Ascending aorta (tissue), 2 donors: ENCODE measurements at places on chromosomes 4 and X.

- no peak for DNase-seq
- H3K27me3 ChIP-seq, result no peaks in the 10 kb centered on the region
- no peak overlapping the region for H3K4me3 ChIP-seq
- H3K27ac ChIP-seq, result no peak overlapping the region
- H3K4me1 ChIP-seq, result no peaks in the 10 kb centered on the region
- peaks cover 4% of the 10 kb centered on the region for H3K36me3 ChIP-seq
Measured at GRCh38 chrX:15680401-15680800, 15.8 kb upstream of the CLTRN start.

GRCh38 chr4:34422472-34423175 lies 1821.7 kb downstream of the ARAP2 start:
- no peaks in the 10 kb centered on the region for H3K27me3 ChIP-seq
- H3K4me1 ChIP-seq, result no peaks in the 10 kb centered on the region
- H3K4me3 ChIP-seq, result no peak overlapping the region

GRCh38 chr4:151641167-151641566 lies 119.6 kb downstream of the GATB start:
- no peaks in the 10 kb centered on the region for H3K4me1 ChIP-seq
- H3K36me3 ChIP-seq, result no peaks in the 10 kb centered on the region
- no peaks in the 10 kb centered on the region for H3K27me3 ChIP-seq
- no peak overlapping the region for H3K4me3 ChIP-seq
- H3K27ac ChIP-seq, result no peak overlapping the region

DNA sequence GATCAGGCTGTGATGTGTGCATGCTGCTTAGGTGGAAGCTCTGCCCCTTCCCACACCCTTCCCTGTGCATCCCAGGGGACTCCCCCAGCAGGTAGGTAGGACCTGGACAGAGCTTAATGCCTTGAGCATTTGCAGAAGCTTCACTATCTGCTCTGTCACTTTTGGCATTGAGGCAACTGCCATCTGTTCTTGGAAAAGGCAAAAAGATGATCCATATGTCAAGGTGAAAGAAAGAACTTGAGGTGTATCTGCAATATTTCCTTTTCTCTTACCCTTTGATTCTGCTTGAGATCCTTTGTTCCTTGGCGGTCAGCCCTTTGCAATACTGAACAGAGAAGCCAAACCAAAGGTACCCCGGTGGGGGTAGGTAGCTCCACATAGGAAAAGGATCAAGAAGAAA lies 37.1 kb upstream of the TBC1D9 start:
- no peaks in the 10 kb centered on the region for H3K27me3 ChIP-seq
- DNase-seq, result no peak
- no peak overlapping the region for H3K4me3 ChIP-seq
- H3K36me3 ChIP-seq, result no peaks in the 10 kb centered on the region
- H3K27ac ChIP-seq, result no peak overlapping the region
- H3K4me1 ChIP-seq, result no peaks in the 10 kb centered on the region

- no peak overlapping the region for H3K27ac ChIP-seq
- no peak for DNase-seq
- H3K4me3 ChIP-seq, result no peak overlapping the region
- no peaks in the 10 kb centered on the region for H3K36me3 ChIP-seq
- H3K4me1 ChIP-seq, result no peaks in the 10 kb centered on the region
Measured at GRCh38 chrX:38172596-38172995, 48.1 kb downstream of the SRPX start.

DNA sequence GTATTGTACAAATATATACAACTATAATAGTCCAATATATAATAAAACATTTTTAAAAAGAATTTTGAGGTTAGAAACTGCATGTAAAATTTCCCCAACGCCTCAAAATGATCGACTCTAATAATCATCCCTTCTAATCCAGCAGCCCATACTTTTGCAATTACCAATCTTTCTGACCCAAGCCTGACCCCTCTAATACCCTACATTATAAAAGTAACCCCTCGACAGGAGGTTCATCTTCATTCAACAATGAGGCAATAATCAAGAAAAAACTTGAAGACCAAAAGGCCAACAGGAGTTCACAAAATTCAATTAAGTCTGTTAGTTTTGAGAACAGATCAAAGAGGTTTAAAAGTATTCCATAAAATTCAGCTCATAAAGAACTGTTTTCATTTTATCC lies 393.5 kb downstream of the GPM6A start:
- H3K27ac ChIP-seq, result peak overlapping the region; percentile 65
- no peaks in the 10 kb centered on the region for H3K4me1 ChIP-seq

- no peak overlapping the region for H3K4me3 ChIP-seq
- H3K27ac ChIP-seq, result no peak overlapping the region
- no peak for DNase-seq
- H3K27me3 ChIP-seq, result no peaks in the 10 kb centered on the region
Measured at GRCh38 chrX:79231662-79232061, 87.2 kb downstream of the GPR174 start.

DNA sequence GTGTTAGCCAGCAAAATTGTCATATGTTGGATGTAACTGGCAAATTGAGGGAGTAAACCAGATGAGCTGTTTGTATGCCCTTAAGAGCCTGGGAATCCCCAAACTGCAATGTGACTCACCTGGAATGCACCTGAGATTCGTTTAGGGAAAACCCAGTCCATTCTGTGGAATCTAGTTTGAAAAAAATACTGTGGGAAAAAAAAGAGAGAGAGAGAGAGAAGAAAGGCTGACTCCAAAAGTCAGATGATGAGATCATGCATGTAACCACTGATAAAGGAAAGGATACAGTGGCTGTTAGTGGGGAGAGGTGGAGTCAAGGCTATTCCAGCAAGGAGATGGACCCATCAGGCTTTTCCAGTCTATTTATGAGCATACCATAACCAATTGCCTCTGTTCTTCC lies 48.5 kb downstream of the SLC9A7 start:
- H3K27me3 ChIP-seq, result no peaks in the 10 kb centered on the region
- H3K4me3 ChIP-seq, result no peak overlapping the region
- H3K36me3 ChIP-seq, result no peaks in the 10 kb centered on the region
- no peaks in the 10 kb centered on the region for H3K4me1 ChIP-seq

DNA sequence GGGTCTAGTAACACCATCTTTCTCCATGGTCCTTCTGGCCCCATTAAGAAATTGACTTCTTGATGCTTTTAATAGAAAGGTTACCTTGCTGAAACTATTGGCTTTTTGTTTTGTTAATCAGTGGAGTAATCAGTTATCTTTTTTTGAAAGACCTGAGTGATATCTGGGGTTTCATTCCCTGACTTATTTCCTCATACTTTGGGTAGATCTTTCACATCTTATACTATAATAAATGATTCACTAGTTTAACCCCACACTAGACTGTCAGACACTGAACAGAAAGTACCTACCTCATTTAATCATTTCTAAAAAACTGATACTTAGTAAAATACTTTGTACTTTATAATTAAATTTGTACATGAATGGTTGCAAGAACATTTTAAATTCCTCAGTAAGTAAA lies 1021.1 kb downstream of the STIM2 start:
- H3K4me1 ChIP-seq, result no peaks in the 10 kb centered on the region
- H3K27ac ChIP-seq, result no peak overlapping the region
- no peak overlapping the region for H3K4me3 ChIP-seq
- DNase-seq, result no peak

DNA sequence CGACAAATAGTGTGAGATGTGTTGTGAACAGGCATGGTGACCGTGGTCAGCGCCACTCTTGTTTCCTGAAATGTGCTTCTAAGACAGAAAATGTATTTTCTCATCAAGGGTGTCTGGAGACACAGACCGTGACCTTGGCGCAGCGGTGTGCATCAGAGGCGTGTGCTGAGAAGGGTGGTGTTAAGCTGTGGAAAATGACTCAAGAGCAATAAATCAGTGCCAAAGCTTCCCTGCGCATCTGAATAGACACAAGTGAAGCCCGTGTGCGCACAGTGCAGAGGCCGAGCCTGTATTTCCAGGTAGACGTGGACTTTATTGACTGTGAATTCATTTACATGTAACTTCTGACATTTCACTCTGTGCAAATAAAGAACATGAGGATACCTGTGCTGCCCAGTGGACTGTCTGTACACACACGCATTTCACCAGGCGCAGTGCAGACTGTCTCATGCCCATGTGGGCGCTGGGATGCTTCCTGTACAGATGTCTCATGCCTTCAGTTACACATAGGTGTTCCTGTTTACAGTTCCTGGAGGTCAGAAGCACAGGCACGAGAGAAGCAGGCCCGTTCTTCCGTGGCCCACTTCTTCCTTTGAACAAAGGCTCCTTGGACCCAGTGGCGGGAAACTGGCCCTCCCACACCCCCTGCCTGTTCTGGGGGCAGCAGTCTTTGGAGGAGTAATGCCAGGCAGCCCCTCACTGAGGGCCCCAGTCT lies 31.9 kb downstream of the NSG1 start:
- DNase-seq, result no peak
- no peaks in the 10 kb centered on the region for H3K4me1 ChIP-seq
- no peaks in the 10 kb centered on the region for H3K27me3 ChIP-seq
- peaks cover 43% of the 10 kb centered on the region for H3K36me3 ChIP-seq
- H3K4me3 ChIP-seq, result no peak overlapping the region

DNA sequence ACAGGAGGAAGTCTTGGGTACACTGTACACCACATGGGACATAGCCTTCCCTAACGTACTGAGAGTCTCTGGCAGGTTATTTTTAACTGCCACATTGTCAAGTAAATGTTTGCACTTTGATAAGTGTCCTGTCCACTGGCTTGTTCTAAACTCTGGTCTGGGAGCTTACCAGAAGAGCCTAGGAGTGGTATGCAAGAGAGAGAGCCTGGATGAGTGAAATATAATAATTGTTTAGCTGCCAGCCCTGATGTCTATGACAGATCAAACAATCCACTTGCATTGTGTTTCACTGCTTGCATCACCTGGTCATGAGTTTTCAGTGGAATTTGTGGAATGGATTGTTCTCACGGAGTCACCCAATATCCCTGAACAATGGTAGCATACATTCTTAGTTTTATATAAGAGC lies 91.6 kb downstream of the SHROOM3 start:
- H3K27me3 ChIP-seq, result no peaks in the 10 kb centered on the region
- peak overlapping the region; percentile 64 for H3K27ac ChIP-seq
- peaks cover 13% of the 10 kb centered on the region for H3K4me1 ChIP-seq
- H3K4me3 ChIP-seq, result peak overlapping the region; percentile 7
- no peak for DNase-seq

DNA sequence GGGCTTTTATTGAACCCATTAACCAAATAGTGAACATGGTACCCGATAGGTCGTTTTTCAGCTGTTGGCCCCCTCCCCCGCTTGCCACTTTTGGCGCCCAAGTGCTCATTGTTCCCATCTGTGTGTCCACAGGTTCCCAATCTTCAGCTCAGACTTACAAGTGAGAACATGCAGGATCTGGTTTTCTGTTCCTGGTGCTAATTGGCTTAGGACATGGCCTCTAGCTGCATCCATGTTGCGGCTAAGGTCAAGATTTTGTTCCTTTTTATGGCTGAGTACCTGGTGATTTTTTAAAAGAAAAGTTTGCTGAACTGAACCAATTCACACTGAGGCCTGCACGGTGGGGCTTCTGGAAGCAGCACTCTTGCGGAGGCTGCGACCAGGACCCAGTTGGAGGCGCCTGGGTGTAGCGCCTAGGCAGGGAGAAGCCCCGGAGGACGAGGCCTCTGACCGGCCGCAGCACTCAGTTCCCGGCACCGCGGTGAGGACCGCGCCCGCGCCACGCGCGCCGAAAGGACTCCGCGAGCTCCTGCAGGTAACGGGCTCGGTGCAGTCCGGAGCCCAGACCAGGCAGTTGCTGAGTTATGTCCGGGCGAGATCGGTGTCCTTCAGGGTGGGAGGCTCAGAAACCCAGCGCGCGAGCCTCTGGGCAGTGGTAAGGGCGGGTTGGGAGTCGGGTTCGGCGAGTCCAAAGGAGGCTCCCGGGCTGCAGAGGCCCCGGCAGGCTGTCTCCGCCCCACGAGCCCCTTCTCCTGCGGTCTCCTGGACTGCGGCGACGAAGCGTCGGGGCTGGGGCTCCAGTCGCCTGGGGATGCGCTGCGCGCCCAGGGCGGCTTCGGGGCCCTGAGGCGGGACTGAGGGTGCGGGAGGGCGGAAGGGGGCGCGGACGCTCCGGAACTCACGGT lies 15.8 kb upstream of the SLC25A4 start:
- H3K4me1 ChIP-seq, result peaks cover 8% of the 10 kb centered on the region
- H3K4me3 ChIP-seq, result peak overlapping the region; percentile 72
- H3K27ac ChIP-seq, result peak overlapping the region; percentile 82
- H3K36me3 ChIP-seq, result no peaks in the 10 kb centered on the region

DNA sequence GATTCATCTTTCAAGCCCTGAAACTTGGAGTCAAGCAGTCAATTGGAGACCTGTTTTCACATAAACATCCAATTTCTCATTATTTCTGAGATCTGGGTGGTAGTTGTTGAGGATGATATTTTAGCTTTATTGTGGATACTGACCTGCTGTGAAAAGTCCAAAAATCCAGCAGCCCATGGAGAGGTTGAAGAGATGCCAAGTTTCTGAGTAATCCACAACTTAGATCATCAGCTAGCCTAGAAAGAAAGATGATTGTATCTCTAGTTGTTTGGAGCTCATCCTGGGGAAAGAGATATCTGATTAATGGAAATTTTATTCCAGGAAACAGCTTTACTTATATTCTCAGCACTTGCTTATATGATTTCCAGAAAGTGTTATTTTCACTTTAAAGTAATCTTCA lies 48.6 kb upstream of the DCX start:
- H3K36me3 ChIP-seq, result no peaks in the 10 kb centered on the region
- no peak overlapping the region for H3K4me3 ChIP-seq

DNA sequence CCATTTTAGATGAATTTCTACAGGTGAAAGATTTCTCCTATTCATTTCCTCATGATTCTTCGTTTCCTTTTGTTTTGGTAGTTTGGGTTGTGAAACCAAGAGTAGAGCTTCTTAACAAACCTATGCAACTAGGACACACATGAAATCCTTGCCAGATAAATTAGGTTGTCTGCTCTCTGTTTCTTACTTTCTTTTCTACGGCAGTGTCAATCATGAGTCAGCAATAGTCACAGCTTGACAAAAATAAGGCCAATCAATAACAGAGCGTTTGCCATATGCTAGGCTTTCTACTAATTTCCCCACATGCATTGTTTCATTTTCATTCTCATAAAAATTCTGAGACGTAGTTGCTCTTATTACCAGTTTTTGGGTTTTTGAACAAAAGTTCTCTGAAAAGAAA lies 20.3 kb downstream of the CLRN2 start:
- no peaks in the 10 kb centered on the region for H3K4me1 ChIP-seq
- H3K27ac ChIP-seq, result no peak overlapping the region
- H3K4me3 ChIP-seq, result no peak overlapping the region

- no peaks in the 10 kb centered on the region for H3K4me1 ChIP-seq
- peak overlapping the region; percentile 87 for H3K4me3 ChIP-seq
- DNase-seq, result peak; percentile 69
- H3K36me3 ChIP-seq, result no peaks in the 10 kb centered on the region
Measured at GRCh38 chr4:5711479-5712184, 631 bp downstream of the EVC start.

DNA sequence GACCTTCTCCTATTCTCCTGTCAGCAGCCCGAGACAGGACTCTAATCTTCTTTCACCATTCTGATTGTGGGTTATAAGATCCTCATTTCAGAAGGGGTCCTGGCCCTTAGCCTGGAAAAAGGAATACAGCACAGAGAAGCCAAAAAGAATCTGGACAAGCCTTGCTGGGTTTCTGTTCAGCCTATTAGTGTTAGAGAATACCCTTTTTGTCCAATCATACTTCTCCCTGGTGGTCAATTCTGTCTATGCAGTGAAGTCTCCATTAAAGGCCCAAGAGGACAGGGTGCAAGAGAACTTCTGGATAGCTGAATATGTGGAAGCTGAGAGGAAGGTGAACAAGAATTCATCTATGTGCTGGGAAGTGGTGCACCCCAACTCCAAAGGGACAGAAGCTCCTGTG lies 105.7 kb upstream of the AGA start:
- no peaks in the 10 kb centered on the region for H3K36me3 ChIP-seq
- no peak overlapping the region for H3K4me3 ChIP-seq
- DNase-seq, result no peak
- H3K27ac ChIP-seq, result no peak overlapping the region

- H3K27ac ChIP-seq, result no peak overlapping the region
- no peak overlapping the region for H3K4me3 ChIP-seq
- H3K27me3 ChIP-seq, result no peaks in the 10 kb centered on the region
- DNase-seq, result no peak
- H3K36me3 ChIP-seq, result no peaks in the 10 kb centered on the region
Measured at GRCh38 chrX:46407753-46408130, 137.5 kb downstream of the ZNF674 start.
